ENCODE measurements at places on chromosomes 5 and 9. TPM values are rescaled to one million over a fixed set of nuclear protein-coding genes. Genes with fewer than 3 reads are reported as not detected.

GRCh38 chr5:149872351-149873040, 72.1 kb downstream of the PDE6A start:
- no peak overlapping the region for H3K27ac ChIP-seq
- H3K4me3 ChIP-seq = no peak overlapping the region

- H3K36me3 ChIP-seq = no peaks in the 10 kb centered on the region
- DNase-seq = no peak
- no peak overlapping the region for H3K4me3 ChIP-seq
- no peaks in the 10 kb centered on the region for H3K4me1 ChIP-seq
- H3K27ac ChIP-seq = no peak overlapping the region
- no peaks in the 10 kb centered on the region for H3K27me3 ChIP-seq
Observed at GRCh38 chr9:36936498-36936831, 97.6 kb downstream of the PAX5 start.

GRCh38 chr5:147661541-147661940, 121.0 kb downstream of the JAKMIP2 start:
- H3K36me3 ChIP-seq = no peaks in the 10 kb centered on the region
- H3K27ac ChIP-seq = no peak overlapping the region
- H3K4me3 ChIP-seq = no peak overlapping the region
- no peak for DNase-seq

The SLC6A7 gene
- not detected for total RNA-seq

The IL17B gene
- total RNA-seq = not detected

The WHRN gene
- total RNA-seq = 25.8 TPM
